Muscle of arm (tissue), 14 donors: ENCODE measurements at places on chromosomes 11 and 22.

GRCh38 chr11:133903056-133903455, 53.7 kb downstream of the IGSF9B start:
- no peak for DNase-seq

GRCh38 chr11:34280945-34281872, 76.6 kb downstream of the ABTB2 start:
- no peak for DNase-seq

DNA sequence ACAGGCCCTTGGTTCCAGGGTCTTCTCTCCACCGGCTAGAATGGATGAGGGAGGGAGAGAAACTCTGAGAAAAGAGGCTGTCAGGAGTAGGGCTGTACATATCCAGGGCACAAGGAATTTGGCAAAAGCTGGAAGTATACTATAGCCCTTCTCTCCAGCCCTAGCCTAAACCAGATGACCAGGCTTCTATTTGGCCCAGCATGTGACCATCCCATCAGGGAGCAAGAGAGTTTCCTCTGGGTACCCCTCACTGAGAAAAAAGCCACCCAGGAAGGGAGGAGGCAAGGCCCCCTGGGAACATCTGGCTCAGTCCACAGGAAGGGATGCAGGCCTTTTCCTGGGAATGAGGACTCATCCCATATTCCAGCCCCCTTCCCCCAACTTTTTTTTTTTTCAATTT, 8.3 kb downstream of the CD44 start:
- no peak for DNase-seq

- DNase-seq, result no peak
These were observed 6.6 kb downstream of the TRIM22 start for GRCh38 chr11:5696210-5696609.

DNA sequence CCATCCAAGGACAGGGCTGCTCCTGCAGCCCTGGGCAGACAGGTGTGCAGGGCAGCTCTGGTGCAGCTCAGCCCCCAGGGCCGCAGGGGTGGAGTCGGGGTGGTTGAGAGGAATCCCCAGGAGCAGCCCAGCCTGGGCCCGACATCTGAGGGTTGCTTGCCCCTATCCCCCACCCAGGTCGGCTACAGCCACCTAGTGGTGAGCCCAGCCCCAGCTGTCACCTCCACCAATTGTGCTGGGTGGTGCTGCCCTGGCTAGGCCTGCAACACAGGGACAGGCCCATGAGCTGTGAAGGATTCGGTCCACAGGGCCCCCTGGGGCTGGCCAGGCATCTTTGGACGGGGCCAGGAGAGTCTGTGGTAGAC, 29.6 kb downstream of the RTN4R start:
- DNase-seq, result no peak
